ENCODE measurements at places on chromosomes 13 and 19.

DNA sequence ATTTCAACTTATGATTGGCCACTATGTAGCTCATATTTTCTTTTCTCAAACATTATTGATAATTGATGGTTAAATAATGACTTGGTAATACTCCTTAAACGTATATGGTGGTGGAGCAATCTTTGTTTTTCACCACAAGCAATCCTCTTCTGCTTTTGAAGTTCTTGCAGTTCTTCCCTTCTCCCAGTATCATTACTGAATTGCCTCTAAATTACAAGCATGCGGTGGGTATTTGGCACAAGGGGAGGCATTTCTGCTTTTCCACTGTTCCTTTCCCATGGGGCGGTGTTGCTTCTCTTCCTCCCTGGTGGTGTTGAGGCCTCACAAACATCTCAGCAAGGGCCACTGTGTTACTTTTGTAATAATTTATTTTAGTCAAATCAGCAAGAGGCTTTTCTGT is 234.4 kb upstream of the RXFP2 start:
- no peak for DNase-seq

DNA sequence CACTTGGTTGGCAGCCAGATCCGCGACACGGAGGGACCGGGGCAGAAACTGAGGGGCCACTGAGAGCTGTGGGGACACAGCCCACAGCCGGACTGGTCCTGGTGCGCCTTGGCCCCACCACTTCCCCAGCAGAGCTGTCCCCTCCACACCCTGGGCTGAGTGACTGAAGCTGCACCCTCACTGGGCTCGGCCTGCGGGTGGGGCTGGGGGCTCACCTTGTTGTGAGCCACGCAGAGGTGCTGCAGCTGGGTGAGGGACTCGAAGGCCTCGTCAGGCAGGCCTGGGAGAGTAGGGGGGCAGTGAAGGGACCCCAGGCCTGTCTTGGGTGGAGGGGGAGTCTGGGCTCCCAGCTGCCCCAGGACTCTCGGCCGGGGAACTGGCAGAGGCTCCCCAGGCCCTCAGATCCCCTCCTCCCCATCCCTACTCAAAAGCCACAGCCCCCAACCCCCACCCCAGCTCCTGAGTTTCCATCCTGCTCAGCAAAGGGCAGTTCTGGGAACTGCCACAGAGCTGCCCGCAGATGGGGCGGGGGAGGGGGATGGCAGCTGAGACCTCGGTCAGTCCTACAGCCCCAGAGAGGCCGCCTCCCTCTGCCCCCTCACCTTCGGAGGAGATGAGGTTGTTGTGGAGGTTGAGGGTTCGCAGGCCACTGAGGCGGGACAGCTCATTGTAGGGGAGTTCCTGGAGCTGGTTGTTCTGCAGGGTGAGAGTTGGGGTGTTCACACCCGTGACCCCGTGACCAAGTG is 2.3 kb downstream of the PODNL1 start:
- no peak for DNase-seq

- no peak for DNase-seq
Measured at GRCh38 chr13:27978301-27978968, 9.3 kb upstream of the CDX2 start.

DNA sequence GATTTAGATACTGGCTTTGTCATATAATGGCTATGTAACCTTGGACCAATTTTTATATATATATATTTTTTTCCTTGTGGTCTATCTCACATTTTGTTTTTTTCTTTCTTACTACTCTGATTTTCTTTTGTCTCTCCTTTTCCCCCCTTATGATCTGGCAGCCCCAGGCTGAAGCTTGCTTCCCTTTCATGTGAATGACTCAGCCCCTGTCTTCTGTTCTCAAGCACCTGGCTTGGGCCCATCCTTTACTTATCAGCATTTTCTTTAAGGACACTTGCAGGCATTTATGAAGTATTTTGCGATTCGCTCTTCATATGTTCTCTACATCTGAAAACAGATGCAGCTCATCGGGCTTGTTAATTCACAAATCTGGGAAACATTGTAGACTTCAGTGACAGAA is 163.6 kb downstream of the SPRY2 start:
- DNase-seq: no peak

GRCh38 chr13:77767413-77767812 is 69.9 kb downstream of the SLAIN1 start:
- DNase-seq: no peak

GRCh38 chr13:99311748-99312492 is 4.7 kb upstream of the GPR183 start:
- DNase-seq: no peak

DNA sequence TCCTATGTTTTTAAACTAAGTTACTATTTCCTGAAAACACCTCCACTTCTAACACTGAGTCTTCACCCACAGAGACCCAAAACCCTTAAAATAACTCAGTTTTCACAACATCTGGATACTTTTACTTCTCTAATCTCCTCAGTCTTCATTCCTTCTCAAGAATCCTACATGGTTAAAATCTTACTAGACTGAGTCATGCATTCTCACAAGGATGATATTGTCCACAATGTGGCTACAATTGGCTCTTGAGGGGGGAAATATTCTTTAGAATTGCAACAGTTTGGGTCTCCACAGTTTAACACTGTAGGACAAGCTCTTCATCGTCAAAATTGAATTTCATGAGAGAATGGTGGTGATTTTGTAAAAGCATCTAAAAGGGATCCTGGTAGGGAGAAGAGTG is 397.1 kb downstream of the SLITRK5 start:
- peak; percentile 18 for DNase-seq

GRCh38 chr13:48654511-48654910 is 782 bp downstream of the CYSLTR2 start:
- no peak for DNase-seq

DNA sequence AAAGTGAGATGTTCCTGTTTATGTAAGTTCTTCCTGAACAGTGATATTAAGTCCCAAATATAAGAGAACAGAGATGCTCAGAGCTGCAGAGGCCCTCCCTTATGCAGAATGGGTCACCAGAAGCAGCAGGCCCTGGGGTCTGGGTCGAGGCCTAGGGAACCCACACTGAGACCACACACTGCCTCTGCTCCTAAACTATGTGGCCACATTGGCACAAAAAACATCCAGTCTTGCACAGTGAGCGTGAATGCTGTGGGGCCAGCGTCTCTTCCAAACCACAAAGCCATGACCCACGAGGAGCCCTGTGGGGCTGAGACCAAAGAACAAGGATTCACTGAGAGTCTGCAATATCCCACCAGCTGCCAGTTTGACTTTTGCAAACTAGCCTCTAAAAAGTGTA is 23.6 kb downstream of the PROZ start:
- no peak for DNase-seq

- no peak for DNase-seq
Measured at GRCh38 chr13:76164290-76164689, 528.2 kb downstream of the LMO7 start.

DNA sequence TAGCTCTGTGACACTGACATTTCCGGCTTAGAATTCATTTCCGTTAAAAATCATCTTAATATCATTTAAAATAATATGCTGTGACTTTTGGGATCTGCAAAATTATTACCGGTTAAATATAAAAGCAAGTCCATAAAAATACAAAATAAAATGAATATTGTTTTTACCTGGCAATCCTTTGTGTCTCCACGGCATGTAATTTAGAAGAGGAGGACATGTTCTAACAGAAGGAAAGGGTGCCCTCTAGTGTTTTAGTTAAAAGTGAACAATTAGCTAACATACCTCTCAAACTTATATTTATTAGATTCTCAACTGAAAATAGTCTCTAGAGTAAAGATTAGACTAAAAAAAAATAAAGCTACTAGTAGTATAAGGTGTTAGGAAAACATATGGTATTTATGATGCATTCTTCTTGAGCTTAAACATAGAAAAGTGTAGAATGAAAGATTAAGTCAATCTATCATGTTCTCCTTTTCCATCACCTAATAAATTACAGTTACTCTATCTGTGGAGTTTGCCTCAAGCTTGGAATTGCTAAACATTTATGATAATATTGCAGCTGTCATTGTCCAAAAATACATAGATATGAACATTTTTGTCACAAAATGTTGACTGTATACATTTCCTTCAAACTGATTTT is 676.7 kb upstream of the SPRY2 start:
- no peak for DNase-seq

DNA sequence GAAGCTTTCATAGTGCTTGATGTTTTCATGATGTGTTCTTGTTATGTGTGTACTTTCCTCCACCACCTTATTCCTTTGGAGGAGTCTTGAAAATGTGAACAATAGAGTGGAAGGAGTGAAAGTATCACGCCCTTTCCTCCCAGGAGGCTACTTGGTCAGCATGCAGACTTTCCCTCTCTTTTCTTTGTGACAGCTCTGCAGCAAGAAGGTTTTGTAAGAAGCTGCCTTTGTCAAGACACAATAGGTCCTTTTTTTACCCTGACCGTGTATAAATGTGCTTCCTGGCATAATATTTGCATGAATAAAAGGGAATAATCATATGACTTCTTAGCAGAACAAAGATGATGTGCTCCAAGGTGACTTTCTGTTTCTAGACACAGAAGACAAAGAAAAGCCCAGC is 882.6 kb upstream of the SLITRK5 start:
- no peak for DNase-seq

DNA sequence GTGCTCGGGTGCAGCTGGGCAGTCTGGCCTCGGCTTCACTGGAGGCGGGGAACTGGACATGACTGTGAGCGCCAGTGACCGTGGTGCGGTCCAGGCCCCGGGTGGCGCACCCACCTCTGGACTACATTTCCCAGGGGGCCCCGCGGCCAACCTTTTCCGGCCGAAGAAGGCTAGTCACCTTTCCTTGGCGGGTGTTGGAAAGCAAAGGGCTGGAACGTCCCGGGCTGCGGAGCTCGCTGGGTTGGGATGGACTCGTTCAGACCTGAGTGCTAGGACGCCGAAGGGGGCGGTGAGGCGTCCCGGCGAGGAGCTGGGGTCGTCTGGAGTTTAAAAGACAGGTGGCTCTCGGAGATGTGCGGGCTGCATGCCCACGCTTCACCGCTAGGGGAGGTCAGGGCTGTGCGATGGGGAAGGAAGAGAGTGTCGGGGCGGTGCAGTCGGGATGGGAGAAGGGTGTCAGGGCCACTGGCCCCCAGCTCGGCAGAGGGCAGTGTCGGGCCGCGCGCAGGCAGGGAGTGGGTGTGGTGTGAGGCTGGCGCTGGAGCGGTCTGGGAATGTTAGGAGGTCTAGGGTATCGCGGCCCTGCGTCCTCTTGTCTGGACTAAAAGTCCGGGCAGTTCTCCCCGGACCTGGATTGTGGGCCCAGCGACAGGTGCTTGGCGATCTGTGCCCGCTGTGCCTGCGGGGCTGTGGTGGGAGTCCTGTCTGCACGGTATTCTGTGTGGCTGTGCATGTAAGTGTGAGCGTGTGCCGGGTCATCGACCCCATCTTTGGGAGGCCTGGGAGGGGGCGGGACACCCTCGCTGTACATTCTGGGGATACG is 57.1 kb downstream of the ZNF568 start:
- DNase-seq: peak; percentile 46

GRCh38 chr19:29664753-29665214 is 477 bp upstream of the PLEKHF1 start:
- no peak for DNase-seq

GRCh38 chr13:44768239-44768638 is 192.1 kb upstream of the TSC22D1 start:
- no peak for DNase-seq

DNA sequence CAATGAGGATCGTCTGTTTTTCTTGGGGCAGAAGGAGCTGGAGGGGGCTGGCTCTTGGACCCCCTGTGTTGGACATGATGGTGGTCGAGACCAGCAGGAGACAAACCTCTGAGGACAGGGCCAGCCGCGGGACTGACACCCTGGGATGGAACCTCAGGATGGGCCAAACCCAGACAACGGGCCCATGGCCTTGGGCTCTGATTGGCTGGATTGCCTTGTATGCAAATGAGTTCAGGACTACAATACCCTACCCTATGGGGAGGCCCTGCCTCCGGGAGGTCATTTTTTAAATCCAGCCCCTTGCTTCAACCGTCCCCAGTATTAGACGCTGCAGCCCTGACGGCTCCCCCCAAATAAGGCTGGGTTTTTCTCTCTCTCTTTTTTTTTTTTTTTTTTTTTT is 22.0 kb downstream of the SLC5A5 start:
- no peak for DNase-seq

DNA sequence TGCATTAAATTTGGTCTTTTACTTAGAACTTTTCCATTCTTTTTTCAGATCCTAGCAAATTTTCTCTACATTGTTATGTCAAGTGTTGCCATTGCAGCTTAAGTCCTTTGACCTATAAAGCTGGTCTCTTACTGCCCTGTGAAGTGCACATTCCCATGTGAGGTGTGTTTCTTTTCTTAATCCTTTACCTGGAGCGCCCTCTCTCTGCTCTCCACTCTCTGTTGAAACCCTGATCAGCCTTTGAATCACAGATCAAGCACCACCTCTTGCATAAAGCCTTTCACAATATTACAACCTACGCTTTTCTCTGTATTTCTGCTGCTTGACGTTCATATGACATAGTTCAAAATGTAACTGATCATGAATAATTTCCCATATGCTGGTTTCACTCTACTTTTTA is 84.8 kb downstream of the PCDH17 start:
- no peak for DNase-seq

DNA sequence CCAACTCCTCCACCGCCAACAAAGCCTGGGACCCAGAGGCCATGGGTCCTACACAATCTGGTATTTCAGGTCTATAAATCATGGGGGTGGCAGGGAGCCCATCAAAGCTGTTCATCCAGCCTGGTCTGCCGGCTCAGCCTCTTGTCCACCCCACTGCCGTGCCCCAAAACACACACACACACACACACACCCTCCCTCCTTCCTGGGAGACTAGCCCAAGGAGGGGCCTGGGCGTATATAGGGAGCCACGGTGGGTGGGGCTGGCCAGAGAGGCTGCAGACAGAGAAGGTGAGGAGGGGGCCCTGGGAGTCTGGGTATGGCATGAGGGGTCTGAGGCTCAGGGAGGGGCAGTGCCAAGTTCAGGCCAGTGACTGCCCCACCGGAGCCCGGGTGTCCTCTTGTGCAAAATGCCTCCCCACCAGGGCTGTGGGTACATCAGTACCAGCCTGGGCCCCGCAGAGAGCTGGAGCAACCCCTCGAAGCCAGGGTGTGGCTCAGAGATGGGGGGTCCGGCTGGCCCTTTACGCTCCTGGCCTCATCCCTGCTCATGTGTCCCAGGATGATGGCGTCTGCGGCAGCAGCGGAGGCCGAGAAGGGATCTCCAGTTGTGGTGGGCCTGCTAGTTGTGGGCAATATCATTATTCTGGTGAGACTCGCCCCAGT is at the start of gene UPK1A:
Gene UPK1A (plus strand): TSS at position 267 of the 663 bp plus-strand sequence. CDS start 296 bp downstream, at position 563.
- no peak for DNase-seq

DNA sequence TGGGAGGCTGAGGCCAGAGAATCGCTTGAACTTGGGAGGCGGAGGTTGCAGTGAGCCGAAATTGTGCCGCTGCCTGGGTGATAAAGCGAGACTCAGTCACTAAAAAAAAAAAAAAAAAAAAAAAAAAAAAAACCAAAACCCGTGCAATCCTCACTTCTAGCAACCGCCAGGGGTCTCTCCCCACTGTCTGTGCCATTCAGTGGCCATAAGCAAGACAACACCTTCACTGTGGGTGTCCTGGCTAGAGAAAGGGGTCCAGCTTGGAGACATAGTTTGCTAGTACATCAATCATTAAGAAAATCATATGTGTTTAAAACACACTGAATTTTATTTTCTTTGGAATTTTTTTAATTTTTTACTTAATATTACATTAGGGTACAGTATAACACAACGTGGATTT is 68.2 kb downstream of the RASL11A start:
- DNase-seq: no peak

- no peak for DNase-seq
Measured at GRCh38 chr13:98350746-98351330, 173.8 kb upstream of the RNF113B start.

All from retinal pigment epithelial cell (primary cell).